ENCODE measurements at places on chromosomes 2 and 18. TPM values are rescaled to one million over a fixed set of nuclear protein-coding genes. Genes with fewer than 3 reads are reported as not detected.

DNA sequence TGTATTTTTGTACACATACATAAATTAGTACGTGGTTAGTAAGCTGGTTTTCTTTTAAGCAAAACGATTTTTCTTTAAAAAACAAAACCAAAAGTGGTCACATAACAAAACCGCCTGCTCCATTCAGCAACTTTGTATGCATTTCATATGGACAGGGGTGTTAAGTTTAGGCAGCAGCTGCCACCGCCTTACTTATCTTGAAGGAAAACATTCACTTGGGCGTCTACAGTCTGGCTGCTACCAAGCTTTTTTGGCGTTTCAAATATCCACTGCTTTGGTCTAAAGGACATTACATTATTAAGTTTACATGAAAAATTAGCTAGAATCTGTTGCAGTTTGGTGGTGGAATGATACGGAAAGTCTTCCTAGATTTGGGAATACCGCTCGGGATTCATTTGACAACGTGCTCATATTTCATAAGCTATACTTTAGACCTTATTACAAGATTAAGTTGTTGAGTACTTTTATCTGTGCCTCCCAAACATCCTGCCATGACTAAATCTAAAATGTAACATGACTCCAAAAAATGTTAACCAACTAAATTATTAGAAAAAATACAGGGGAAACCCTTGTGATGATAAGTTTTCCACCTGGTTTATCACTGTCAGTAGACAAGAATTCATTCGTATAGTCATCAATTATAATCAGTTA, 214.8 kb downstream of the NEDD4L start:
- DNase-seq, result peak; percentile 20

DNA sequence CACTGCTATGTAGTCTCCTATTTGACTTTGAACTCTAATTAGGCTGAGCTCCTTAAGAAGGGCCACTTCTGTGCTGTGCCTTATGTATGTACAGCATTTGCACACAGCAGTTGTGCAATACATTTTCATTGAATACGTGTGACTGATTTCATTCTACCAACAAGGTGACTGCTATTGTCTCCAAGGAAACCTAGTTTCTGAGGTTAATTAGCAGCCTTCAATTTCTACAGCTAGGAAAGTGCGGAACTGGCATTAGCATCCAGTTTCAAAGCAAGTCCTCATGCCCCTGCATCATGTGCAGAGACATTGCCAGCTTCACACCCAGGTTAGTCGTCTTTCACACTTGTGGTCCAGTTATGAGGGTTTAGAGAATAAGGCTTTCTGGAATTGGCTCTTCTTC, 58.6 kb downstream of the NCK2 start:
- DNase-seq, result no peak

DNA sequence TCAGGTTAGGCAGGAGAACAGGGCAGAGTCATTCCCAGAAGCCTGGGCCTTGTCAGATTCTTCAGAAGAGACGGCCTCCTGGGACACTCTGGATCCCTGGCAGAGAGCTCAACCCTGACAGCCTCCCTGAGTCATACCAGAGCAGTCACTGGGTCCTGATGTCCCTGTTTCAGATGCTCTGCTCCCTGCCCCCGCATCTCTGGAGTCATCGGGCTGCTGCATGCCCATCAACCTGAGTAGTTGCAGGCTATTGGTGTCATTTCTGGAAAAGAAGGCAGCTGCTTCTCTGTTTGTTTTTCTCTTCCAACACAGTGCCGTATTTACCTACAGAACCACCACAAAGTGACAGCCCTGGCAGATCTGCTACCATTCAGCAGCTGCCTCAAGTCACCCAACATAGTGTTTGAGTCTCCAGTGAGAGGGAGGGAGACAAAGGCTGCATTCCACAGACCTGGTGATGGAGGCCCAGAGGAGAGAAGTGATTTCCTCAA, 145.1 kb downstream of the B3GNT2 start:
- no peak for DNase-seq

DNA sequence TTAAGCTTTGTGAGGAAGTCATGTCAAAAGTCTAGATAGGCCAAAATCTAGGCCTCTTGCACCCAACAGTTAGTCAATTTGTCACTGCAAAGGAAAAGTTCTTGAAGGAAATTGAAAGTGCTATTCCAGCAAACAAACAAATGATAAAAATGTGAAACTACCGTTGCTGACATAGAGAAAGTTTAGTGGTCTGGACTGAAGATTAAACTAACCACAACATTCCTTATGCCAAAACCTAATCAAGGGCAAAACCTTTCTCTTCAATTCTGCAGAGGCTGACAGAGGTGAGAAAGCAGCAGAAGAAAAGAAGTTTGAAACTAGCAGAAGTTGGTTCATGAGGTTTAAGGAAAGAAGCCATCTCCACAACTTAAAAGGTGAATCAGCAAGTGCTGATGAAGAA, 44.0 kb upstream of the LRRTM4 start:
- DNase-seq, result no peak

DNA sequence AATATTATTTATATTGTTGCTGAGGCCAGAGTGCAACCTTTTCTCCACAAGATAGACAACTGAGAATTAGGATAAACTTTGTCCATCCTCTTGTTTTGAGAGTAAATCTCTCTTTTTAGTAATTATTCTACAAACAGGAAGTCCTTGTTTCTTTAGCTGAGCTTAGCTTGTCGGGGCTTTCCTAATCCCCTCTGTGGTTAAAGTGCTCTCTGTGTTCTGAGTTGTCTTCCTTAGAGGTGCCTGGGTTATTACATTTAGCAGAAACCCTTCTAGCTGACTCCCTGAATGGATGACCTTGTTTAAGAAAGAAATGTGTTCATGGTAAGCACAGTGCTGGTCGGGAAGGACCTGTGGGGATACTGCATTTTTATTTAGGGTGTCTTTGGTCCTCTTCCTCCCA, 12.7 kb downstream of the USP39 start:
- DNase-seq, result no peak

DNA sequence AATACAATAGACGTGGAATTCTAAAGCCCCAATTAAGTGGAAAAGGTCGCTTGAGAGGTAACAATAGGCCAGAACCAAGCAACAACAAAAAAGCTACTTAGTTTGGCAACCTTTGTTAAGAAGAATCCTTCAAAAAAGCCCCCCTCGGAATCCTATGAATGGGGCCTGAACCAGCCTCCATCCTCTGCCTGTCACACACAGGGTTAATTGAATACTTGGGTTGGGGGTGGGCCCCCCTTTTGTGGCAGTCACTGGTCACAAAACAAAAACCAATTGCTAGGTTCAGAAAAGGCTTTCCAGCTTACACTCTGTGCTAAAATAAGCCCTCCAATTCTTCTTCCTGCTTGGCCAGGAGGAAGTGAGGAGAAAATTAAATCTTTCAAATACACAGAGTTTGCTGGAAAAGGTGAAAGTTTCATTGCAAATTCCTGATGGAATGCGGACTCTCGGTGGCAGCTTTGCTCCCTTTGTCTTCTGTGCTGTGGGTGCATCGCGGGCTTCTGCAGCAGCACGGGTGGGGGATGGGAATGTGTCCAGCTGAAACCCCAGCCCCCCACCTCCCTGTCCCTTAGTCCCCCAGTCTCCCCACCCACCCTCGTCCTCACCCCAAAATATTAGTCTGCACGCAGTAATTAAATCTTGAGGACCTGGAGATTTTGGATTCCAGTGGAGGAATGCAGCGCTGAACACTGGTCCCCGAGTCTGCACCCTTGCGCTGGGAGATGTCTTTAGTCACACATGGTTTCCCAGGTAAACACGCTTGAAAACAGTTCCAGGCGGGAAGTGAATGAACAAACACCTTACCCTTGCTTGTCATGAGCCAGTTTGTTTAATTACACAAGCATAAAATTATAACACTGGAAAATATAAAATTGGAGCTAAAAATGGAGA, 254.3 kb downstream of the SOX11 start:
- no peak for DNase-seq

DNA sequence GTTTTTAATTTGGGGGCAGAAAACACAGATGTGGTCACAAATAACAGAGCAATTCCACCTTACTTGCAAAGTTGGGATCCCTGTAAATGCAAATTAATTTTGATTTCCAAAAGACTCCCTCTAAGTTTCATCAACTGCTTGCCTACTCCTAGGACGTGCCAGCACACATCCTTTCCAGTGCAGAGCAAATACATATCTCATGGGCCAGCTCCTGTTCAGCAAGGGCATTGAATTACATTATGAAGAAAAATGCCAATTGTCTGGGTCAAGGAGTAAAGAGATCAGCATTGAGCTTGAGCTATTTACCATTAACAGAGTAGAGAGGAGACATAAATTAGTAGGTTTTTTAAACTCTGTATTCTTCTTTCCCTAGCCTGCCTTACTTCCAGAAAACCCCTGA, 18.8 kb downstream of the PID1 start:
- DNase-seq, result no peak

DNA sequence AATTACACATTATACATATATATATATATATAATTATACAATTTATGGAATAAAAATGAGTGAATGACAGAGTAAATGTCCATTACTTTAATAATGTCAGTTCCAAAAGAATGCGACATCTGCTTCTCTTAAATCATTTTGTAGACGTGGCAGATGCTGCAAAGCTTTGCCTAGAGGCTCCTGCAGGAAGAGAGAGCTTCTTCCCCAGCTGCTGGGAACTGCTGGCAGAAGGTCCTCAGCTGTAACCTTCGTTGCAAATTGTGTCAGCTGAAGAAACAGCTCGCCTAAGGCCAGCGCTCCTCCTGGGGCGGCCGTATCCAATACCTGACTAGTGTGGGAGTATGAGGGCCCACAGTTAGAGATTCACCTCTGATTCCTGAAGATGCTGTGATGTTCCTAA, 9.6 kb upstream of the THNSL2 start:
- no peak for DNase-seq

DNA sequence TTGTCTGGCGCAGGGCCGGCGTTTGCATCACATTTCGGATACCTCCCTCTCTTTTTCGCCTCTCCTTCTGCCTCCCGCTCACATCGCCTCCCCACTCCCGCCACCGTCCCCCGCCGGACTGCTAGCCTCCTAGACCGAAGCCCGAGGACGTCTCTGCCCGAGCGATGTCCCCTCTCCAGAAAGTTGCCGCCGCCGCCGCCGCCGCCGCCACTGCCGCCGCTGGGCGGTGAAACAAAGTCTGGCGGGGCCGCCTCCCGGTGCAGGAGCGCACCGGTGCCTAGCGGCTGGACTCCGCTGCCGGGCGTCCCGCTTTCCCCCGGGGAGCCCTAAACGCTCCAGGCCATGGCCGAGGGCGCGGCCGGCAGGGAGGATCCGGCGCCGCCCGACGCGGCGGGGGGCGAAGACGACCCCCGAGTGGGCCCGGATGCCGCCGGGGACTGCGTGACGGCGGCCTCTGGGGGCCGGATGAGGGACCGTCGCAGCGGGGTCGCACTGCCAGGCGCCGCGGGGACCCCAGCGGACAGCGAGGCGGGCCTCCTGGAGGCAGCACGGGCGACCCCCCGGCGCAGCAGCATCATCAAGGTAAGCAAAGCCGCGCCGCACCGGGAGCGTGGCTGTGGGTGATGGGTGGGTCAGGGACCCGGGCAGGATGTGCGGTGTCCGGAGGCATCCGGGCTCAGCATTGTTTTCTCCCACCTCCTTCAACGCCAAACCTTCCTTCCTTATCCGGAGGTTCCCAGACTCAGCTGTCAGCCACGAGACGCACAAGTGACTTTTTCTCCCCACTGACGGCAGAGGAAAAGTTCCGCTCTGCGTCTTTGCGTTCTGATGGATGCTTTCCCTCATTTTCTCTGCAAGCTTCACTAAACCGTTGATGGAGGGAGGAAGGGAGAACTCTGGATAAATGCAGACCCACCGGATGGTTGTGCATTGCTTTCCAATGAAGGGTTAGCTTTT, 643 bp downstream of the PLCL1 start:
- DNase-seq, result no peak

DNA sequence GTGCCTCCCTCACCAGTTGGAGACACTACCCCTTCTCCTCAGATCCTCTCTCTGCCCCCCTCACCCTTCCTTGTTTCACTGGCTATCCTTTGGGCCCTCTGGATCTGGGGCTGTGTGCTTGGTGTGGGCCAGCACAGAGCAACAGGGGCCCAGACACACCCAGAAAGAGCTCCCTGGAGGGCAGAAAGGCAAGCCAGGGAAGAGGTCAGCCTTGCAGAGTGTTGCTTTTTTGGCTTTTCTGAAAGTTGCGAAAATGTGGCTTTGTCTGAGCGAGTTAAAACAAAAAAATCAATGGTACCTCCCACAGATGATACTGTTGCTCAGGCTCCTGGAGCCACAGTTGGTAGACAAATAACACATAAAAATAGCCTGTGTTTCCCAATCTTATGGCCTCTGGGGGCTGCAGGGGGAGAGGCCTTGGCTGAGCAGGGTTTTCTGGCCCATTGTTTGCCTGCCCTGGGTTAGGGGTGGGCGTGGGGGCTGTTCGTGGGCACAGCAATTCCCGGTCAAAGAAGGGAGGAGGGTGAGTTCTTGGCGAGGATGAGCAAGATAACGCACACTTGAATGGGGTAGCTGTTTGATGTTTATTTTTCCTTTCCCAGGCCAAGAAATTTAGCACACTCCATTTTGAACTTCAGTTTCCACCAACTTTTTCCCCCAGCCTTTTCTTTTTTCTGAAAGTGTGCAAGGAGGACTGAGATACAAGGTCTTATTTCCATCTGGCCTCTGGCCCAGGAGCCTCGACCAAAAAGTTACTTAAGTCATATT, 167.0 kb upstream of the HAAO start:
- peak; percentile 96 for DNase-seq

DNA sequence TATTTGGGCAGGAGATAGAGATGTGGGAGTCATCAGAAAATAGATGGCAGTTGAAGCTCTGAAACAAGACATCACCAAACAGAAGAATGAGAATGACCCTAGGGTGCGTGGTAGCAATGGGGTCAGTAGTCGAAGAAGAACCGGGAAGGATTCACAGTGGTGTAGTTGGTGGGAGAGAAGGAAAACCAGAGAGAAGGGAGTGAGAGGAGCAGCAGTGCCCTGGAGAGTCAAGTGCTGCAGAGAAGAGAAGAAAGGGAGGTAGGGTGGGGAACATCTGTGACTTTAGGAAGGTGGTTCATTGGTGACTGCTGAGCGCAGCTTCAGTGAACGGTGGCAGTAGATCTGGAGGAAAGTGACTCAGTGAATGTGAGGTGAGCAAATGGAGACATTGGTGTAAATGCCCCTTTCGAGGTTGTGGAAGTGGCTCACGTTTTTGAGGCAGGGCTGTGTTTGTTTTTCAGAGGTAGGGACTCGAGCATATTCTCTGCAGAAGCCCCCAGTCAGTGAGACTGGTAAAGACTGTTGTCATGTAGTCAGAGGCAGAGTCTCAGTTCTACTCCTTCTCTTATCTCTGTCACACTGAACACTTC, 36.4 kb downstream of the CDC42EP3 start:
- no peak for DNase-seq

- DNase-seq, result no peak
These were observed 118.5 kb upstream of the TWIST2 start for GRCh38 chr2:238729261-238729935.

GRCh38 chr2:75311993-75312392, 112.7 kb upstream of the TACR1 start:
- DNase-seq, result no peak

DNA sequence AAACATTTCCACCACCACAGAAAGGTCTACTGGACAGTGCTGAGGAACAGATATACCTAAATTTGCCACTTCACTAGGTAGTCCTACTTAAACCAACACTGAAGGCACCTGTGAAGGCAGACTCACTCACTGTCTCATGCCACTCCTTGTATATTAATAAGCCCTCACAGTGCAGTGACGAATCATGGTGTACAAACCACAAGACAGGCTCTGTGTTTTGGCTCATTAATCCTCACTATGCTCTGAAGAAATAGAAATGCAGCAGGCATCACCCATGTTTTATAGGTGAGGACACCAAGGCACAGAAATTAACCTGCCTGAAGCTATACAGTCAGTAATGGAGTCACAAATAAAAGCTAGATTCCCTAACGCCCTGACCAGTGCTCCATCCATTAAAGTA, 44.3 kb downstream of the BARD1 start:
- no peak for DNase-seq

SKA1 gene
- total RNA-seq, result 42.0 TPM

KRTCAP3 gene
- total RNA-seq, result not detected

HOXD8 gene
- 13.4 TPM for total RNA-seq

NEB gene
- not detected for total RNA-seq

MTERF4 gene
- total RNA-seq, result 18.9 TPM

TRIM43 gene
- not detected for total RNA-seq

Measured in MG63 (cell line).